Left renal cortex interstitium (tissue), 4 donors: ENCODE measurements at places on chromosomes 12 and 14. TPM values are rescaled to one million over a fixed set of nuclear protein-coding genes. Genes with fewer than 3 reads are reported as not detected.

DNA sequence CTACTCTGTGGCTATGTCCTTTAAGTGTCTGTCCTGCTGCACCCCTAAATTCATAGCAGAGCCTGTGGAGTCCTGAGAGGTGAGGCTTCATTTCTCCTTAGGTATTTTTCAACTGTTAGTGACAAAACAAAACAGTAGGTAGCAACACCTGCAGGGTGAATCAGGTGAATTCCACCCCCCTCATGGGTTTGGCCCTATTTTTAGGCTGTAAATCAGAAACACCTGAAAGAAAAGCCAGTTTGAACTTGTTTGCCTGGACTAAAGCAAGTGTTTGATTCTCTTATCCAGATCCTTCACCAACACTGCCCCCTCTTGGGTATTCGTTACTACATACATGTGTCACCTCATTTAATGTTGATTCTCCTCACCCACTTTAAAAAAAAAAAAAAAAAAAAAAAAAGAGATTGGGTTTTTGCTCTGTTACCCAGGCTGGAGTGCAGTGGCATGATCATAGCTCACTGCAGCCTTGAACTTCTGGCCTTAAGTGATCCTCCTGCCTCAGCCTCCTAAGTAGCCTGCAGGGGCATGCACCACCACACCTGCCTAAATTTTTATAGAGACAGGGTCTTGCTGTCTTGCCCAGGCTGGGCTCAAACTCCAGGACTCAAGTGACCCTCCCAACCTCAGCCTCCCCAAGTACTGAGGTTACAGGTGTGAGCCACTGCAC is 10.3 kb downstream of the TBPL2 start:
- DNase-seq, result no peak

FAM186B gene
- 0.97 TPM for polyA plus RNA-seq

DTX1 gene
- 16.4 TPM for polyA plus RNA-seq

DNA sequence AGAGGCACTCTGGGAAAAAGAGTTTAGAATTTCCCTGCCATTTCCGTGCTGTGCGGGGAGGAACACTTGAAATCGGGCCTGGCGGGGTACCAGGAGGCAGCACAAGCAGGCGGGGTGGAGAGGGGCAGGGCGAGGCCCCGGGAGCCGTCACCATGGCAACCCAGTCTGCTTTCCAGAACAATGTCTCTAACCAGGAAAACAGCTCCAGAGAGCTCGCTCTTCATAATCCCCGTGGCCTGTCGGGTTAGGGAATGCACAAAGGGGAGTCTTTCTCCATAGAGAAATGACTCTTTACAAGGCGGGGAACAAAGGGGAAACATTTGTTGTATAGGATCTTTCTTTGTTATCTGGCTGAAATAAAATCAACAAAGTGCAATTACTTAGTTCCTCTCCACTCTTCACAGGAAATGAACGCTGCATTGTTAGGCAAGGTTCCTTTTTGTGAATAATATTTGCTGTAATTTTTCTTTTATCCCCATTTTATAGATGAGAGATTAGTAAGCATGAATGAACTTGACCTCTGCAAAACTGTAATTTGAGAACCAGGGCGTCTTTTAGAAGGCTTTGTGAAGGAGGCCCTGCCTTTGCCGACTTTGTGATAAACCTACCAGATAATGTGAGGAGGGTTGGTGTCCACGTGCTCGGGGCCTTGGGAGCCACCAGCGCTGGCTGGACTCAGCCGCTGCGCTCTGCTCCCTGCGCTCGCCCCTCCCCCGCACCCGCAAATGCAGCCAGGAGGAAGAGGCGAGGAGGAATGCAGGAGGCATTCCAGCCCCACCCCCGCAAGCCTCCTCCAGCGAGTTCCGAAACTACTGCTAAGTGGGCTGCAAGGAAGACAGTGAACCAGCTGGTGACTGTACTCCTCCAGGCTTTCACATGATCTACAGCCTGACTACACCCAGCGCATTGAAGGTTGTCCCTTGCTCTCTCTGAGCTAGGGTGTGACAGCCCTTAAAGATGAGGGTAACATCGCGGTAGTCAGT is 105.2 kb upstream of the ATF7IP start:
- DNase-seq, result no peak

DNA sequence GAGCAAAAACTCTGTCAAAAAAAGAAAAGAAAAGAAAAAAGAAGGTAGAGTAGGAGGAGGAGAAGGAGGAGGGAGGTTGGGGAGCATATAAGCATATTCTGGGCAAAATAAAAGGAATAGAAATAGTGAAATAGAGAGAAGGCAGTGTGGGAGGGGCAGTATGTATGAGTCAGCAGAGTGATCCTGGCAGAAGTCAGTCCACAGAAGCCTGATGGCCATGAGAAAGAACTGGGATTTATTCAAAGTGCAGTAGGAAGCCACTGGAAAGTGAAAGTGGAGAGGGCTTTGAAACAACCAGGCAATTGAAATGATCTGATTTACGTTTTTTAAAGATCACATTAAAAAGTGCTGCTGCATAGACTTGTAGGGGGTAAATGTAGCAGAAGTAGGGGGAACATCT is 368.6 kb upstream of the USP15 start:
- no peak for DNase-seq

GRCh38 chr14:20905676-20906075 is 14.5 kb downstream of the RNASE3 start:
- no peak for DNase-seq

MORN3 gene
- polyA plus RNA-seq, result 1.2 TPM

- DNase-seq, result no peak
Observed at GRCh38 chr12:91616416-91616815, 433.8 kb upstream of the DCN start.

DNA sequence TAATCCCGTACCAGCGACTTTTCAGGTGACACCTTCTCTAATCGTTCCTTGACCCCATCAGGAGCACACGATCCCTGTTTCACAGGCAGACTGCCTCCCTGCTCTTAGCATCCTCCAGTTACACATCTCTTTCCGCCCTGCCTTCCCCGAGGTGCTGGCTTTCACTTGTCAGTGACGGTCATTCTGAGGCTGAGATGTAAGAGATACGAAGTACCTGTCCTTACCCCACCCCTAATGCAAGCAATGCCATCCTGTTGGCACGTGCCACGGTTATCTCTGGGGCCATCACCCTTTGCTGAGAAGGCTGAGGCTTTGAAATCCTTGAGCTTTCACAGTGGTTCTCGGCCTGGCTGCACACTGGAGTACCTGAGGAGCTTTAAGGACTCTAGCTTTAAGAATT is 24.4 kb downstream of the B4GALNT3 start:
- DNase-seq, result no peak

TOMM20L gene
- 1.4 TPM for polyA plus RNA-seq

DNA sequence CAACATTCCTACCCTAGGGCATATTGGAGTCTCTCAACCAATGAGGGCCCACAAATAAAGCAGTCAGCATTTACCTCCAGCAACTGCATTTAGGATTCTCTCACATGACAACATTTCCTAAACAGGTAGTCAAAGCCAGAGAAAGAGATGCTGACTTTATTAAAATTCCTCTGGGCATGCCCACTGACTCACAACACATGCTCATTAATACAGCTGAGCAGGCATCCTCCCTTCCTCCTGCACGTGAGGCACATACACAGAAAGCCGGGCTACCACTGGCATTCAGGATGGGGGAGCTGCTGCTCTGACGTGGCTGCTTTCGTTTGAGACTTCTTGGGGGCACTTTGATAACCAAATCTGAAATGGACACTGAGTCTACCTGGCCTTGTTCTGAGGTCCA is 174.1 kb downstream of the NRXN3 start:
- no peak for DNase-seq

DNA sequence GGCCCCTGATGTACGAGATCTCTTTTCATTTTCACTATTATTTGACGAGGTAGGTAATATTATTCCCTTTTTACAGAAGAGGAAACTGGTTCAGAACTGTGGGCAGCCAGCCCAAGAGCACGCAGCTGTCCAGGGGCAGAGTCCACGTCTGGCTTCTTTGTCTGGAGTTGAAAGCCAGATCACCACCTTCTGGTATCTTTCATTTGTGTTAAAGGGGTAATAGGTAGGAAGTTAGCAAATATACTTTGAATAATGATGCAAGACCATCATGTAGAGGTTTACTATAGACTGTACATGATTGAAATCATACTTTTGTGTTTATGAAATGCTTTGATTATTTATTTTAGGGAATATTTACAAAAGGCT is 144.1 kb upstream of the AMIGO2 start:
- DNase-seq, result no peak

GRCh38 chr14:75609606-75610475 is 31.4 kb downstream of the FLVCR2 start:
- DNase-seq, result no peak

SYCP3 gene
- polyA plus RNA-seq, result 0.07 TPM

TGM1 gene
- polyA plus RNA-seq, result 3.4 TPM

DNA sequence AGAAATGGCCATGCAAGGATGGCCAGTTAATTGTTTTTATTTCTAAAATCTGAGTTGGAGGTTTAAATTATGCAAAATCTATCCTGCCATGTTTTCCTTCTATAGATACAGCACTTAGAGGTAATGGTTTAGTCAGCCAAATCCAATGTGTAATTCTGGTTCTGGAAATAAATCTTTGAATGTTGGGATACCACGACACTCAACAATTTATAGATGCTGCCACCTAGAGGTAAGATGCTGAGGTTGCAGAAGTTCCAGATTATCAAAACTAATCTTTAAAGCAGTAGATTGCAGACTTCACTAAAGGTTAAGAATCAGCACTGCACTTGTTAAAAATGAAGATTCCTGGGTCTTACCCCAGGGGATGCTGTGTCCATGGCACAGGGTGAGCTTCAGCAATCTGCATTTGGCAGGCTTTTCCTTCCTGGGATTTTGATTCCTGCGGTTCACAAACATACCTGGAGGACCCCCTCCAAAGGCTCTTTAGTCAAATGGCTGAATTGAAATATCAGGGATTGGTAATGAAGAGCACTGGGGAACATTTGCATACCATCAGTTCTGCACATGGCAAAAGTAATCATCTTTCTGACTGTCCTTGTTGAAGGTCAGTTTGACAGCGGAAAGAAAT is 53.4 kb upstream of the ANO4 start:
- DNase-seq, result no peak

KITLG gene
- 23.2 TPM for polyA plus RNA-seq

GRCh38 chr14:74619672-74620131 is 7.7 kb upstream of the LTBP2 start:
- DNase-seq, result no peak

RGS6 gene
- 1.5 TPM for polyA plus RNA-seq

ETFBKMT gene
- polyA plus RNA-seq, result 5.4 TPM

GRCh38 chr12:8088574-8088973 is 6.5 kb downstream of the NECAP1 start:
- DNase-seq, result no peak

- no peak for DNase-seq
Observed at GRCh38 chr12:95918194-95918993, 24.0 kb downstream of the CCDC38 start.
